ENCODE measurements at places on chromosomes 5 and 9.

GRCh38 chr9:107946364-107947141 is 457.0 kb upstream of the KLF4 start:
- no peak for DNase-seq

DNA sequence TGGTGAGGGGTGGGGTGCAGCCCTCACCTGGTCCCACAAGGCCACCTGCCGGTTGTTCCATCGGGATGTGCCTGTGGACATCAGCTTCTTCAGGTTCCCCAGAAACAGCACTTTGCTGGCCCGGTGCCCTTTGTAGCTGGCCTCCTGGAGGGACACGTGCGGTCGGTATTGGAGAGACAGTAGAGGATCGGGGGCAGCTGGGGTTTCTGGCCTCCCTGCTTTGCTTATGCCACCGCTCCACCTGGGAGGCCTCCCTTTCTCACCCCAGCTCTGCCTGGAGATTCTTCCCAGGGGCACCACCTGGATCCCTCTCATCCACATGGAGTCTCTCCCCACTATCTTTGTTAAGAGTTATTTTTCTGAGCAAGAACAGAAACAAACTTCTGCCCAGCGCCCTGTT is 13.1 kb upstream of the TRIM14 start:
- DNase-seq = no peak

DNA sequence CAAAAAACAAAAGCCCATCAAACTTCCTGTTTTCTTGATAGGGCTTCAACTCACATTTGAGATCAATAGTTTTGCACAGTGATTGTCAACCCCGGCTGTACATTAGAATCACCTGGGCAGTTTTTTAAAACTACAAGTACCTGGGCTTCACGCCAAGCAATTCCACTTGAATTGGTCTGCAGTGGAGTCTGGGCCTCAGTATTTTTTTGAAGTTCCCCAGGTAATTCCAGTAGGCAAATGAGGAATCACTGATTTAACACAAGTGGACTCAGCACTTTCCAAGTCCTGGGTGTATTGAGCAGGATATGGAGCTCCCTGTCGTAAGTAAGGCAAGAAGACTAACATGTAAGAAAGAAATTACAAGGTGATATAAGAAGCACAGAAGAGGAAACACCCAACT is 14.8 kb upstream of the SMIM15 start:
- no peak for DNase-seq

GRCh38 chr5:140217299-140218026 is 42.5 kb downstream of the CYSTM1 start:
- DNase-seq = no peak

DNA sequence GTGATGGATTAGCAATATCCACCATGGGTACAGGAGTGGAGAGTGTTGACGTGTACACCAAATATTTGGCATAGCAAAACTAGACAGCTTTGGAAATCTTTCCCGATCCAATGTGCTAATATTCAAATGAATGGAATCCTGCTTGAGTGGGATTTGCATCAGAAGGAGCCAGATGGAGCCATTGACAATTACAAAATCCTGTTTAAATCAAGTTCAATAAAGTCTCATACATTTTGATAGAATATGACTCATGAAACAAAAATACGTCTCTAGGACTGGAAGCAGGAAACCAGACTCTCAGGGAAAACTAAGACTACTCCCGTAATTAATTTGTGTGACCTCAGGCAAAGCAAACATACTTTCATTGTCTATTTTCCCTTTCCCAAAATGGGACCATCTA is 13.0 kb downstream of the TNC start:
- DNase-seq = no peak

DNA sequence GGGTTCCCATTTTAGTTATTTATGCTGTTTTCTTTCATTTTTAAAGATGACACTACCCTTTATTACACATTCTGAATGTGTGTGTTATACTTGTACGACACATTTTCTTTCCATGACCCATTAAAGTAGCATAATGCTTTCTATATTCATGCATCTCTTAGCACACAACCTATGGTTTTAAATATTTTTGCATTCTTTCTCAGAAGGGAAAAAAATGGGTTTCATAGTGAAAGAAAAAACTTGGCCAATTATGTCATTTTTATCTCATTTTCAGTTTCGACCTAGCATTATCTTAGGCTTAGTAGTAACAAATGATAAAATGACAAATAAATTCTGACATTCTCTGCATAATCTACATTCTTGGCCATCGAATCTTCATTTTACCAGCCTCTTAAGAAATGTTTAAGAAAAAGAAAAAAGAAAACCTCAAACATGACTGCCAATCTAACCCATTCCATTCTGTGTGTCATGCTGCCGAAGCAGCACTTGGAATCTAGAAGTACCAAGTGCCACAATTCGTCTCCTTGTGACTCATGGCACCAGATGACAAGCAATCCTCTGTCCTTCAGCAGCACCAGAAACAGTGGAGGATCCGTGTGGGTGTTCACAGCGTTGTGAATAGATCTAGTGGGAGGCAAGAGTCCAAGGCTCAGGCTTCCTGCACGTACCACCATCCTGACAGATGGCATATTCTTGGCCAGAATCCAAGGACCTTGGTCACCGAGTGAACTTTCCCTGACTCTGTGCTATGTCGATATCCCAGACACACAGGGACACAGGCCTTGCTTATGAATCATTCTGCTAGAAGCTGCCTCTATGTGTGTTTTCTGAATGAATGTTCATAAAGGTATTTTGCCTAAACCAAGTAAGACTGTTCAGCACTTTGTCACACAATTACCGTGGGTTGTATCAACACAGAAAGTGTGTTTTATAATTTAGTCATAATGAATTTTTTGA is 502.7 kb downstream of the NR2F1-AS1 start:
- no peak for DNase-seq

- DNase-seq = no peak
These were observed 29.7 kb downstream of the SLC25A25 start for GRCh38 chr9:128097543-128098296.

GRCh38 chr9:109534151-109534550 is 36.0 kb upstream of the PTPN3 start:
- DNase-seq = no peak

- no peak for DNase-seq
These were observed 63.7 kb downstream of the HABP4 start for GRCh38 chr9:96513622-96514021.

Measured in stimulated activated naive CD4-positive, alpha-beta T cell treated with Interleukin-2 at 50 U/mL for 16 hours (primary cell).